Omental fat pad (tissue), 4 donors: ENCODE measurements at places on chromosomes 11 and 22. TPM values are rescaled to one million over a fixed set of nuclear protein-coding genes. Genes with fewer than 3 reads are reported as not detected.

DNA sequence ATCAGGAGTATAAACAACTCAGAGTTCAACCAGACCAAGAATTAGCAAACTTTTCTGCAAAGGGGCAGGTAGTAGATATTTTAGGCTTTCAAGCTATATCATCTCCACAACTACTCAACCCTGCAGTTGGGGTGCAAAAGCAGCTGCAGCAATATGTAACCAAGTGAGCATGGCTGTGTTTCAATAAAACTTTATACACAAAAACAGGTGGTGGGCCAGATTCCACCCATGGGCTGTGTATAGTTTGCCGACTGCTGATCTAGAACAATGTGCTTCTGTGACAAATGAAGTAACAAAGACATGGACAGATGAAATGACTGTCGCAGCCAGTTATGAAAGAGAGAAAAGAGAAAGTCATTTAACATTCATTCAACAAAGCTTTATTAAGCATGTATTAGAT, 77.1 kb upstream of the DRD2 start:
- no peak for DNase-seq

DNA sequence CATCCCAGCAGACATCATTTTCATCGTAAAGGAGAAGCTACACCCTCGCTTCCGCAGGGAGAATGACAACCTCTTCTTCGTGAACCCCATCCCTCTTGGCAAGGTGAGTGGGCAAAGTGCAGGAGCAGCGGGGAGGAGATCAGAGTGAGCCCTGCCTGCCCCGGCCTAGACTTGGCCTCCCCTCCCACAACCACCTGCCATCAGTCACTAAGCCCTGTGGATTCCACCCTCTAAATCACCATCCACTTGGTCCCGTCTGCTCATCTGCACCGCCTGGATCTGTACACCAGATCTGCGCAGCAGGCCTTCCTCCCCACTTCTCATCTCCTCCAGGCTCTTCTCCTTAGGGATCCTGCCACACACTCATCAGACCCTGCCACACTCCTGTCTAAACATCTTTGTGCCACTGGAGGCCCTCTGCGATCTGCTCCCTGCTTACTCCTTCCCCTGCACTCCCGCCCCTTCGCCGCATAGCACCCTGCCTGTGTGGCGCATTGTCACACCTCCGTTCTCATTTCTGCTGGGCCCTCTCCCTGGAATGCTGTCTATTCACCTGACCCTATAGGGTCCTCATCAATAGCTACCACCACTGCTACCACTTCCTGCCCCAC, 14.2 kb downstream of the UCP2 start:
- DNase-seq, result no peak

DNA sequence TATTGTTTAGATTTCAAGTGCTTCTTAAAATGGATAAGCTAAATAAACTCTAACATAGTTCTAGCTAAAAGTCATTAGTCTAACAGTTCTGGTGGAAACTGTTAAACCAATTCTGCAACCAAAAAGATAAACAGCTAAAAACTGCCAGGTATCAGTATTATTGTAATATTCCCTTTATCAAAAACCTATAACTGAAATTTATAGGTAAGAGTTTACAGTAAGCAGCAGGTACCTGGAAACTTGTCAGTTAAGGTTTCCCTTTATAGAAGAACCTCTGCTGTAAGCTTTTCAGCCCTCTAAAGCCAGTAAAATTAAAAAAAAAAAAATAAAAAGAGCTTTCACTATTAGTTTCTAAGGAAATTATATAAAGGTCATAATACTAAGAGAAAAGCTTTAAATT, 61.0 kb downstream of the LIF start:
- DNase-seq, result no peak

- no peak for DNase-seq
Measured at GRCh38 chr22:46104881-46105493, 45.3 kb upstream of the PPARA start.

DNA sequence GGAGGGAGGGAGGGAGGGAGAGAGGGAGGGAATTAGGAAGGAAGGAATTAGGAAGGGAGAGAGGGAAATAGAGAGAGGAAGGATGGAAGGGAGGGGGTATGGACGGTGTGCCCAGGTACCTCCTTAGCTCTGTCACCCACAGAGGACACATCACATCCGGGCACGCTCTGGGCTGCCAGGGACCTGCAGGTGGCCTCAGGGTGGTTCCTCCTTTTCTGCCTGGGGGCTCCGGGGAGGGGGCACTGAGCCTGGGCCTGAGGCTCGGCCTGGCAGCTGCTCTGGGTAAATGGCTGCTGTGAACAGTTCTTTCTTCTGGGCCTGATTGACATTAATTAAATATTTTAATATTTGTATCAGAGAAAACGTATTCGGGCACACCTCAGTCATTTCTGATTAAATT, 733.5 kb downstream of the BRD1 start:
- no peak for DNase-seq

- no peak for DNase-seq
Measured at GRCh38 chr22:30903876-30904460, 64.6 kb downstream of the MORC2 start.

The KCTD14 gene
- 8.4 TPM for total RNA-seq
